ENCODE measurements at places on chromosomes 2 and 18.

GRCh38 chr2:118123561-118124232, 35.4 kb downstream of the INSIG2 start:
- peak; percentile 35 for DNase-seq

GRCh38 chr18:3046216-3046808, 33.4 kb upstream of the LPIN2 start:
- no peak for DNase-seq

- DNase-seq = no peak
Measured at GRCh38 chr18:62085756-62086155, 101.1 kb downstream of the PIGN start.

GRCh38 chr2:19362755-19363473, 4.5 kb upstream of the OSR1 start:
- DNase-seq = peak; percentile 67

DNA sequence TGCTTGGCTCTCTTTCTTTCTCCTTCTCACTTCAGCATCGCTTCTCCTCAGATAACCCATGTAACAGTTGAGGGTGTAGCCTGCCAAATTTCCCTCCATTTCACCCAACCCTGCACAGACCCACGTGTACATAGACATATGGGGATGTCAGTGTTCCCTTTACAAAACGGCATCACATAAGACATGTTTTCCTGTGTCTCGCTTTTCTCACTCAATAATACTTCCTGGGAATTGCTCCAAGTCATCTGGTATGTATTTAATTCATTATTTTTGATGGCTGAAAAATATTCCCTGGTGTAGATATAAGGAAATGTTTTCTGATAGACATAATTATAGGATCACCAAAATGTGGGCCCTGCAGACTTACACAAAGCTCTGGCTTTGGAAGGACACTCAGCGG, 176.8 kb downstream of the LOXHD1 start:
- DNase-seq = no peak

DNA sequence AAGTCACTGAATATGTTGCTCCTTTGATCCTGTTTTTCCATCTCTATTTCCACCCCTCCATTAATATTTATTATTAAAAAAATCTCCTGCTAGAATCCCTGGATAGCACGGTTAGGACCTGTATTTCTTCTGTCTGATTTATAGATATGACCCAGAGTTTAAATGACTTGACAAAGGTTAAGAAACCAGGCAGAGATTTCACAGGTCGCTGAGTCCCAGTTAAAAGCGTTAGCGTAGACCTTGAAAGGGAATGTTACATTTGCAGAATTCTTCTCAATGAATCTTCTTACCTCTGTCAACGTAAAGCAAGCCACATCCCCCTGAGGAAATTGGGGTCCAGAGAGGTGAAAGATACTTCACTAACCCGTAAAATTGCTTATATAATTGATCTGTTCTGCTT, 220.2 kb downstream of the GCA start:
- no peak for DNase-seq

- DNase-seq = no peak
Measured at GRCh38 chr2:143682436-143683055, 553.3 kb downstream of the ARHGAP15 start.

DNA sequence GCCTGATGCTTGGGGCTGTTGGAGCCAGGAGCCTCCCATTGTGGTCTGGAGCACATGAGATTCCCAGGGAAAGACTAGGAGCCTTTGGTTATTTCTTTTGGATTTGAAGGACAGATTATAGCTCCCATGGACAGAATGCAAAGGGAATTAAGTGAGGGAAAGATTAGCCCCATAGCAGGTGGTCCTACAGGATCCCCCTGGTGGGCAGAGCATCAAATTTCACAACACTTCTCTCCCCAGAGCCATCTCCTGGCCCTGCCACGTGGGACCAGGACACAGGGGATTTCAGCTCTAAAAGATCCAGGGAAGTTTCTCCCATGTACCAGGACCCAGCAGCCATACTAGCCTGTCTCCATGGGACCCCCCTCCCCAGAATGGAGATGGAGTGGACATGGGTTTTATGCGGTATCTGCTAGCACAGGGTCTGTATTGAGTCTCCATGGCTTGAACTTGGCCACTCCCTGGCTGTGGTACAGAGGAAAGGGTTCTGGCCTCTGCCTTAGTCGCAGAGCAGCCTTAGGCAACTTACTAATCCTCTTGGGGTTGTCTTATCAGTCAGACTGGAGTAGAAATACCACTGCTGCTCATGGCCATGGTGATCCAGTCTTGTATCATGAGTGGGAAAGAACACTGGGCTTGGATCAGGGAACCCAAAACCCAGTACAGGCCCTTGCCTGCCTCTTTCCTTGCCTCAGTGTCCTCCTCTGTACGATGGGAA, 6.8 kb upstream of the PLB1 start:
- no peak for DNase-seq

GRCh38 chr2:190036071-190036470, 26.5 kb downstream of the MSTN start:
- DNase-seq = no peak

DNA sequence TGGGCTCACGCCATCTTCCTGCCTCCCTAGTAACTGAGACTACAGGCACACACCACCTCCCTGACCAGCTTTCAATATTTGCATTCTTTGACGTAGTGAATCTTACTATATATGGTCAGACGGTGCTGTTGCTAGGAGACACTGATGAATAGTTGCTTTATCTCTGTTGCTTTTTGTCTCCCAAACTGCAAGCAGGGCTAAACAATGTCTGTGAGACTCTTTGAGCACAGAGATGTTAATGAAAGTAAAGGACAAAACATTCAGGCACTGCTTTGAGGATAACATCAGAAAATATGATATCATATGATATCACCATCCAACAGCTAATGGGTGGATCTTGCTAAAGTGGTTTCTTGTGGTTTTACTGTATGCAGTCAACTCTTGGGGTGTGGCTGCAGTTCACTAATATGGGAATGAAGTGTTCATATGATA, 43.0 kb downstream of the EMILIN2 start:
- DNase-seq = no peak

DNA sequence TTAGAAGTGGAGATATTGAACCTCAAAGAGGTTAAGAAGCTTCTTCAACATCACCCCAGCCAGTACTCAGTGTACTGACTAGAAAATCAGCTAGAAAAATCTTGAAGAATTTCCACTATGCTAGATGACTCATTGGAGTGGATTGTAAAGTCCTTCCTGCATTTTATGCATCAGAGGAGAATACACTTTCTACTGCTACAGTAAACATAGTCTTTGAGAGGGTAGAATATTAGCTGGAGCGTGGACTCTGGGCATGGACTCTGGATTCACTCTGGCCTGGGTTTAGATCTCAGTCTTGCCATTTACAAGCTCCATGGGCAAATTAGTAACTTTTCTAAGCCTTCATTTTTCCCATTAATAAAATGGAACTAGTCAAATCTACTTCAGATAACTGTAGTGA, 215.9 kb downstream of the IRS1 start:
- peak; percentile 74 for DNase-seq

GRCh38 chr2:132549935-132550670, 119.9 kb downstream of the LYPD1 start:
- DNase-seq = no peak

GRCh38 chr2:206557321-206557720, 85.0 kb upstream of the FAM237A start:
- DNase-seq = no peak

DNA sequence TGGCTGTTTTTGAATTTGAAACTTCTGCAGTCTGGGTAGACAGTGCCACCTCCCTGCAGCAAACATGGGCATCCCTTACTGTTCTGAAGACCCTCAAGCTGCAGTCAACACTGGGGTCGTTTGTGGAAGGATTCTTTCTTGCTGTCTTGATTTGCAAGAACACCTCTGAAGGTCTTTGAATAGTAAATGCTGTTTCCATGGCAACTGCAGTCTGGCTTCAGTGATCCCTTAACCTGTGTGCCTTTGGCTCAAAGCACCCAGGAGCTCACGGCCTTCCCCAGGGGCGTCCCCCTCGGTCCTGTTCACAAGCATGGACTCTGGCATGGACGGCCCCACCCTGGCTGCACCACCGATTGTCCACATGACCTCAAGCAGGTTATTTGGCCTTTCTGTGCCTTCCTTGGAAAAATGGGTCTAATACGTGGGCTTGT, 38.3 kb downstream of the LRRFIP1 start:
- no peak for DNase-seq

GRCh38 chr2:122150524-122151280, 395.3 kb downstream of the TSN start:
- no peak for DNase-seq

DNA sequence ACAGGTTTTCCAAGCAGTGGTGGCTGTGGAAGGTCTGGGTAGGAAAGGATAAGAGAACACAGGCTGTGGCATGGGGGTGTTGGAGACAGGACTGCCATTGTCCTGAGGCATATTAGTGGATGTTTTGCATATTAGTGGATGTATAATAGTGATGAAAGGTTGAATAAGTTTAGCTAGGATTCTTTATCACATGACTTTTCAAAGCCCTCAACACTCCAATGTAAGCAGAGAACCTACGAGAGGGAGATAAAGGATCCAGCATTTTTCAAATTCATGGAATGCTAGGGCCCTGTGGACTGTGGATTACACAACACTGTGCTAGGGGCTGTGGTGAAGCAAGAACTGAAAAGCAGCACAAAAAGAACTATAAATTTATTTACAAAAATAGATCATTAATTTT, 63.2 kb downstream of the POLE4 start:
- no peak for DNase-seq

- no peak for DNase-seq
Measured at GRCh38 chr2:27627963-27628766, 647 bp downstream of the CCDC121 start.

GRCh38 chr18:78975292-78975691, 4.3 kb upstream of the SALL3 start:
- DNase-seq = no peak
